ENCODE measurements at places on chromosomes 2 and 18. TPM values are rescaled to one million over a fixed set of nuclear protein-coding genes. Genes with fewer than 3 reads are reported as not detected.

GRCh38 chr2:37365669-37366068 lies 21.2 kb downstream of the QPCT start:
- DNase-seq, result no peak

- DNase-seq, result no peak
Observed at GRCh38 chr2:137237055-137237454, 471.7 kb downstream of the THSD7B start.

GRCh38 chr18:56509656-56510055 lies 128.7 kb downstream of the TXNL1 start:
- no peak for DNase-seq

- no peak for DNase-seq
Observed at GRCh38 chr2:240962300-240963064, 35.9 kb upstream of the SNED1 start.

DPP10 gene
- not detected for polyA plus RNA-seq

- DNase-seq, result no peak
Observed at GRCh38 chr18:49055754-49056172, 105.0 kb upstream of the SMAD7 start.

- DNase-seq, result no peak
Observed at GRCh38 chr2:179787601-179788000, 73.8 kb downstream of the ZNF385B start.

SCYGR5 gene
- polyA plus RNA-seq, result not detected

DNA sequence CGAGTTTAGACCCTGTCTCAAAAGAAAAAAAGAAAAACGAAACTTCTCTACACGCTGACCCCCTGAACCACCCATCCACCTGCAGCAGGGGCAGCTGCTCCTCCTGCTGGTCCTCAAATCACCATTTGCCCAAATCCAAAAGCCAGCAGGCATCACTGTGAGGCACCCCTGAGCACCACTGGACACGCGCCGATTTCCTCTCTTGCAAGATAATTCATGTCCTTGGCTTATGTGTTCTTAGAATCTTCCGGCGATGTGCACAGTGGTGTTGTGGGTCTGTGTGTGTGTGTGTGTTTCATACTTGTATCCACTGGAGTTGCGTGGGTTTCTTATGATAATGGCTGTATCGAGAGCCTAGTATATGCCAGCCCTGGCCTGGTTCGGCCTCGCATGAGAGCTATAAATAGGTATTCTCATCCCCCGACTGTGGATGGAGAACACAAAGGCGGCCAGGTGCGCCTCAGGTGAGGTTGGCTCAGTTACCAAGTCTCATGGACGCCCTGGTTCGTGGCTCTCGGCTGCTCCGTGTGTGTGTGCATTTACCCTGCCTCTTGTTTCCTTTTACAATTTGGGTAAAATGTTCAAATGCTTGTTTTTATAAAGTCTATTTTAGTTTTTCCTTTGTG lies 235.5 kb downstream of the HDAC4 start:
- DNase-seq, result no peak

GRCh38 chr2:122905431-122905830 lies 1119.7 kb upstream of the CNTNAP5 start:
- no peak for DNase-seq

NEU2 gene
- not detected for polyA plus RNA-seq

GRCh38 chr2:107986278-107987217 lies at the start of gene SLC5A7:
Gene SLC5A7 (plus strand): TSS chr2:107986524. CDS start chr2:107988156, 1,632 bp downstream.
- DNase-seq, result no peak

DNA sequence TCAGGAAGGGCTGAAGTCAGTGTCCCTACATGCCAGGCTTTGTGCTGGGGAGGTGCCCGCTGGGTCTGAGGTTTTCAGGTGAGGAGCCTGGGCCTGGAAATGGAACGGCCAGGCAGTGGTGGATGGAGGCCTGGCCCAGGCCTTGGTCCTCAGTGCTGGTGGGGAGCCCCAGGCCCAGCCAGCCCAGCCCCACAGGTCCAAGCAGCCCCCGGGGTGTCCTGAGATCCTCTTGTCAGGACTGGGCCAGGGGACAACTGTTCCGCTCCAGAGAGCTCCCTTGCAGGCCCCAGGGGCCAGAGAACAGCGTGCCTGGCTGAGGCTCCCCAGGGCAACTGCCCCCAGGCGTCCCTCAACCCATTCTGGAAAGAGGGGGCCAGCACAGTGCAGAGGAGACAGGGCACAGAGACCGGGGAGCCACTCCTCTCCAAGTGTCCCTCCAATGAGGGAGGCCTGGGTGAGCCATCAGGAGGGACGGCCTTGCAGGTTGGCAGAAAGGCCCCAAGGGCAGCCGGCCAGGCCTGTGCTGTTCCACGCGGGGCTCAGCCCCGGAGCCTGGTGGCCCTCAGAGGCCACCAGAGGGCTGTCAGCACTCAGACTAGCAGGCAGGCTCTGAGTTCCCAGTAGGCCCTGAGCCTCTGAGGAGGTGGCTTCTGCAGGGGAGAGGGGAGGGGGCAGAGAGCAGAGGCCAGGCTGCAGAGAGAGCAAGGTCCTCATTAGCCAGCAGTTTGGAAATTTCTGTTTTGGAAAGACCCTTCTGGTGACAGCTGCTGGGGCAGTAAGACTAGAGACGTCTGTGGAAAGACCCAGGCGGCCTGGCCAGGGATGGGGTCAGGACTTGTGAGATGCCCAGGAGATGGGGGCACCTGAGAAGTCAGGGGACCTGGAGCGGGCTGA lies 29.4 kb upstream of the SNED1 start:
- DNase-seq, result no peak

Data from AG04450 (cell line).